Fibroblast of skin of right biceps (primary cell): ENCODE measurements at places on chromosomes 11 and 22.

DNA sequence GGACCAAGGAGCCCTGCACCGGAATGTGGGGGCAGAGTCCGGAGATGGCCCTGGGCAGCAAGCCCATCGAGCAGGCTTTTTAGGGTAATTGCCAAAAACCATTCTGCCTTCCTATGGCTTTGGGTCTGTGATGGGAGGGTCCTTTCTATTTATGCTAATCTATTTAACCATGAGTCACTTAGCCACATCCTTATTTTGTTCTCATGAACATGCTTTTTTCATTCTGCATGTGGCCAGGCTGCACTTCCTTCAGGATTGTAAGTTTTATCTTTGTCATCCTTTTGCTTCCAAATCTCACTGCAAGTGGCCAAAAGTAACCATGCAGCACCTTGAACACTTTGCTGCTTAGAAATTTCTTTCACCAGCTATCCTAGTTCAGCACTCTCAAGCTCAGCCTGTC is 88.3 kb downstream of the EFCAB6 start:
- peak; percentile 56 for DNase-seq

GRCh38 chr11:119363851-119364590 is 17.5 kb downstream of the USP2 start:
- peak; percentile 53 for DNase-seq

- peak; percentile 28 for DNase-seq
Observed at GRCh38 chr11:74466916-74467885, at the start of gene KCNE3. KCNE3 (minus strand) TSS chr11:74467549; CDS start chr11:74457563, 9,986 bp downstream.

- no peak for DNase-seq
Observed at GRCh38 chr11:70834277-70834940, 418.0 kb downstream of the SHANK2 start.

- no peak for DNase-seq
Observed at GRCh38 chr11:72231396-72232259, 7.1 kb downstream of the INPPL1 start.

DNA sequence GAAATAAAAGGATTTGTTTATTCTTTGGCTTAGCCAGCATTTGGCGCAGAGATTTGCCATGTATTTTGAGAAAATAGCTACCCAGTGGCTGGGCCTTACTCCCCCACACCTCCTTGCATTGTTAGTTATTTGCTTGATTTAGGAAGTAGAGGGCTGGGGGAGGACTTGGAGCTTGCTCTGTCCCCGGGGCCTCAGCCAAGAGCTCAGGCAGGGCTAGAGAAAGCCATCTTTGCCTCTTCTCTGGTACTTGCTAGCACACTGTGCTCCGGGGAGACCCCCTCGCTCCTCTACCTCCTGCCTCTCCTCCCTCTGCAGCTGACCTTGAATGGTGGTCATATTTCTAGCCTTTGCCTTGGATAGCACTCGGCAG is 93.0 kb downstream of the SCN3B start:
- no peak for DNase-seq

- peak; percentile 89 for DNase-seq
Observed at GRCh38 chr11:109547356-109548027, 125.5 kb downstream of the C11orf87 start.

- no peak for DNase-seq
Observed at GRCh38 chr22:42298746-42299145, 28.3 kb upstream of the TCF20 start.

DNA sequence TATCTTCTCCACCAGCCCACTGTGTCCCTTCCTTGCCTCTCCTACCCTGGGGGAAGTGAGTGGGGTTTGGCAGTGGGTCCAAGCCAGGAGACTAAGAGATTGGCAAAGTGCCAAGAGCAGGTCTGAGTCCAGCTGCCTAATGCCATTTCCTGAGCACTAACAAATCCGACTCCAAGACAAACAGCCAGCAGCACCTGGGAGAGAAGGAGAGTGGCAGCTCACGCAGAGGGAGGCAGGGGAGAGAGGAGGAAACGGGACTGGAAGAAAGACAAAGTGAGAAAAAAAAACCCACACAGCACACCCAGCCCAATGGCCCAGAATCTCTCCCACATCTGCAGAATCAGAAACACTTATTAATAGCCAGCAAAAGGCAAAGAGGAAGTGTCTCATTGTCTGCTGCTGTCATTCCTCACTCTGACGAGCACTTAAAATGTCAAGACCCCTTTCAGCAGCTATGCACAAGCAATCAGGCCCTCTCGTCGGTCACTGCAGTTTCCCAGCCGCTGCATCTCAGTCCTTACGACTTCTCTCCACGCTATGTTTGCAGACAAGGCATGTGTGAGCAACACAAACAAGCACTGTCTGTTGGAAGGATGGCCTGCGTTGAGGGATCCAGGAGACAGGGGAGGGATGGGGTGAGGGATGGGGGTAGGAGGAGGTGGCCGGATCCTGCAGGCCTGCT is 558.4 kb upstream of the CADM1 start:
- DNase-seq = no peak

DNA sequence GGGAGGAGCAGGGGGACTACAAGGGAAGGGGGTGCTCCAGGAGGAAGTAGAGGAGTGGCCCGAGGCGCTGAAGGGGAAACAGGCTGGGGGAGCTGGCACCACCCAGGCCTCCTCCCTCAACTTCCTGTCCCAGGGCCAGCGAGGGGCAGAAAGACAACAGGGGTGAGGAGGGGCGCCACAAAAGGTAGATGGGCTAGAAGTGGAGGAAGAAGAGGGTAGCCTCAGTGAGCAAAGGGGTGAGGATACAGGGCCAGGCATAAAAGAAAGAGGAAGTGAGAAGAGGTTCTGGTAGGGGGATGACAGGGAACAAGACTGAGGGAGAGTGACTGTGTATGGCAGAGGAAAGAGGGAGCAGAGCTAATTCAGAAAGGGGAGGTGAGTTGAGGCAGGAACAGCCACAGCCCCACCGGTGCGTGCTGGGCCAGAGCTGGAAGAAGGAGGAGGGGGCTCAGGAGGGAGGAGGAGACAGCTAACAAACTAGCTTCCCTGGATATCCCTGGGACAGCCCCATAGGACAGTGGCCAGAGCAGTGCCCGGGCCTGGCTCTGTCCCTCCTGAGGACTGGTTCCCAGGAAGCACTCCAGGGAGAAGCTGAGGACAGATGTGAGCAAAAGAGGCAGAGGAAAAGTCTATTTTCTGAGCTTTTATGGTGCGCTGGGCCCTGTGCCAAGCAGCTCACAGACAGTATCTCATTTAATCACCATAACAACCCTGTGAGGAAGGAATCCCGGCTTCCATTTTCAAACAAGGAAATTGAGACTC is 8.5 kb downstream of the DCHS1 start:
- DNase-seq = peak; percentile 74

DNA sequence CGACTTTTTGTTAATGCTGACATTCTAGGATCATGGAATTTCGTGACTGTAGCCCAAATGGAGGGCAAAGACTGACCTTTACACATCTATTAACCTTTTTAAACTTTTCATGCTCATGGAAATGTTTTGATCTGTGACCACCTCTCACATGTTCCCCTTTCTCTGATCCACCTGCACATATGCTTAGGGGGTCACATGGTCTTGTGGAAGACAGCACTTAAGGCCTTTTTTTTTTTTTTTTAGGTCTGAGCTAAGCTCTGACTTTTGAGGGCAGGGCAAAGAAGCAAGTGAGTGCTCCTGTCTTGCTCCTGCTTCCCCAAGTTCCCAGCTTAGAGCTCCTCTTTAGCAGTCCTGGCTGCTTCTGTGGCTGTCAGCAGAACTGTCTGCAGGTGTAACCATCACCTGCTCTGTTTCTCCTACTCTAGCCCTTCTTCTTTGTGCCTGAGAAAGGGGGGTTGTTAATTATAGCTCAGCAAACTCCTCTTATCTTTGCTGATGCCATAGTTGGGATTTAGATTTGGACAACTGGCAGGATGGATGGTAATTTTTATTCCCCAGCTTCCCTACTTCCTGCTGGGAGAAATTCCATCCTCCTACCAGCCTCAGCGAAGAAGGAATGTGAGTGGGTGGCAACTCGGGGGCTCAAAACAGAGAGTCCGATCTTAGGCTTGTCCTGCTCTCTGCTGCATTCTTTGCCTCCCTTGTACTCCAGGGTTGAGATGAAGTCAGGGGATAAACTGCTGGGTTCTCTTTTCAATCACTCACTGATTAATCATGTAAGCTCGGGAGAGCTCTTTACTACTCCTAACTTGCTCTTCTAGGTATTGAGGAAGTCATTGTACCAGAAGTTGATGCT is 64.4 kb downstream of the GRAMD1B start:
- peak; percentile 61 for DNase-seq

- no peak for DNase-seq
Observed at GRCh38 chr11:70367071-70367470, 31.3 kb upstream of the CTTN start.

GRCh38 chr11:117754030-117754429 is 43.0 kb downstream of the DSCAML1 start:
- no peak for DNase-seq

DNA sequence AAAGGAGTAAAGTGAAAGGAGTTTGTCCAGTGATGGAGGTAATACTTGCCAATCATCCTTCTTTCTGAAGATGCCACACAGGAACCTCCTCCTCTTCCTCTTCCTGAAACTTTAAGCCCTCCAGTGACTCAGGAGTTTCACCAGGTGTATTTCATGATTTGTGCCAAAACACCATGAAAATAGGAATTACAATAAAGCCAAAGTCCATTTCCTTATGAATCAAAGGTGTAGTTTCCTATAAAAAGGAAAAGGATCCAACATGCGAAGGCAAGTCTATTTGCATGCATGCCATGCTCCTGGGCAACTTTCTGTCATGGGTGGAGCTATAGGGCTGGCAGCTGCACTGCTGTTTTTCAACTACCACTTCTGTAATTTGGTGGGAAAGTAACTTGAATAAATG is 9.8 kb upstream of the POU2AF1 start:
- no peak for DNase-seq

- DNase-seq = no peak
Observed at GRCh38 chr22:11253000-11253511, 4274.9 kb upstream of the OR11H1 start.

DNA sequence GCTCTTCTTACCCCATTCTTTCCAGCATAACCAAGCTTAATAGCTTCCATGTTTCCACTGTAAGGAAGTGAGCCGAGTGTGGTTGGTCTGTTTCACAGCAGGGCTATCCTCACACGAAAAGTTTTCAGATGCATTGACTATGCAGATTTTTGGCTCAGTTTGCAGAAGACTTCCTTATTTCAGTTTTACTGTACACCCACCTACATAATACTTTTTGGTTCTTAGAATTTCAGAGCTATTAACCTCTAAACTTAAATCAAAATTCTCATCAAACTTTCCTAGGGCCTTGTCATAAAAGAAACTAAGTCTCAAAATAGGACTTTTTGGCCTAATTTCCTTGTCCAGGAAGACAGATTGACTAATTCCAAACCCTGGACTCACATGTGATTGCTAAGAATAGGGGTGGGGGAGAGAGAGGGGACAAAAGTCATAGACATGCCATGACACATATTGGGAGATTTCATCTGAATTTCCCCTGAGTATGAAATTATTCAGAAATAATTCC is 7.3 kb upstream of the EHF start:
- DNase-seq = no peak

DNA sequence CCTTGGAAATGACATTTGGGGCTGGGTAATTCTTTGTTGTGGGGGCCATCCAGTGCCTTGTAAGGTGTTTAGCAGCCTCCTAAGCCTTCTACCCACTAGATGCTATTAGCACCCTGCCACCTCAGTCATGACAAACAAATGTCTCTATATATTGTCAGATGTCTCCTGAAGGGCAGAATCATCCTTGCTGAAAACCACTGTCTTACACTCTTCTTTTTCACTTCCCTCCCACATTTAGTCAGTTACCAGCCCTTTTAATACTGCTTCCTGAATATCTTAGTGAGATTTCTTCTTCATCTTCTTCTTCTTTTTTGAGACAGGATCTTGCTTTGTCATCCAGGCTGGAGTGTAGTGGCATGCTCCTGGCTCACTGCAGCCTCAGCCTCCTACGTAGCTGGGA is 33.1 kb downstream of the TNRC6B start:
- no peak for DNase-seq

DNA sequence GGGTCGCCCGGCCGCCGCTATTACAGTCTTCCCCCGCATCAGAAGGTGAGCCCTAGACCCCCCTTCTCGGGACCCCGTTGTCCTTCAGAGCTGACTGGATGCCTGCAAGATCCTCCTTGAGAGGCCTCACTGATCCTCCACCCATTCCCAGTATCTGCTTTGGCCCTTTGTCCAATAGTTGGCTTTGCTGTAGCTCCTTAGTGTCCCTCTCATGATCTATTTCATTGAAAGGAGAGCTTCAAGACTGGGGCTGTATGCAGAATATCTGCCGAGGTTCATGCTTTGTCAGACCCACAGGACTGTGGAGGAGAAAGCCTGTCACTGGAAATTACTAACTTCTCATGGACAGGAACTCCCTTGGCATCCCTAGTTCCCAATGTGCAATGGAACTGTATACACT is 499 bp downstream of the DLAT start:
- peak; percentile 10 for DNase-seq

DNA sequence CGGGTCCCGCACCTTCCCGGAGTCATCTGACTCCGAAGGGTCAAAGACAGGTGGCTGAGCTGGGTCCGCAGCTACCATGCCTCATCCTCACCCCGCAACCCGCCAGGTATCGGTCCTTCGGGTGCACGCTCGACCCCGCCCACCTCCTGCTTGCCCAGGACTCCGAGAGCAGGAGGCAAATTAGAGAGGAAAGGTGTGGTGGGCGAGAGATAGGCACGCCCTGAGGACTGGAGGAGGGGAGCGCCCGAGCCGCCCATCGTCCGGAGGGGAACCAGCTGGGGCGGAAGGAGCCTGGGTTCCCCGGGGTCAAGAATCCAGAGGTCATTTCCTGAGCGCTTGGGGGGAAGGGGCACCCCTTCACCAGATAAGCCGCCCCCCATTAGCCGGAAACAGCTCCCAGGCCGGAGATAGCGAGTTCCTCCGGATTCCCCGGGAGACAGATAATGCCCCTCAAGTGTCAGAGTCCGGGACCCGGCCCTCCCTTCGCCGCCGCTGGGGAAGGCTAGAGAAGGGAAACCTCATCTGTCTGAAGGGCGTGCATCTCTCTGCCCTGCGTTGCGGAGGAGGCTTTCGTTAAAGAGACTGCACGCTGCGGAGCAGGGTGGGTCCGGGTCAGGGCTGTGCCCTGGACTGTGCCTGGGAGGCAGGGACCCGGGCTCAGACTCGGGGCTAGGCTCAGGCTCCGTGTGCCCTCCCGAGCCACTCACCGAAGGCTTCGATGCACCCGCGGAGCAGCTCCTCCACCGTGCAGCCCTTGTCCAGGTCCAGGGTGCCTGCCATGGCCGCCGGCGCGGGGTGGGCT is 1.7 kb downstream of the RASGRP2 start:
- DNase-seq = no peak

DNA sequence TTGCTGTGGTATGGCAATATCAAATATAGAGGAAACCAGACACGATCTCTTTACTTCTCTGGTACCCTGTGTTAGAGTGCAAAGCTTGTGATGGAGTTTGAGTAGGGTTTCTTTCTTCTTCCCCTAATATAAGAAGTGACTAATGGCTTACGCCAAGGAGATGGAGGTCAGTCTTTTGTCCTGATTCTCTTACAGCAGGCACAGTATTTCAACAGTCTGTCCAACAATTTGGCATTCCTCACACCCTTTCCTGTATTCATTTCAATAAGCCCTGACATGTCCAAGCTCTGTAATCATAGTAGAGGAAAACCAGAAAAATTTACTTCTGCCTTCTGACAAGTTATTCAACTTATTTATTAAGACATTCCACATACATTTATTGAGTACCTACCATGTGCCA is 546.2 kb downstream of the TMEM135 start:
- no peak for DNase-seq

- DNase-seq = no peak
Observed at GRCh38 chr11:76026281-76026680, 180.0 kb downstream of the WNT11 start.
